GM23338 (cell line): ENCODE measurements at places on chromosomes 5 and 9. TPM values are rescaled to one million over a fixed set of nuclear protein-coding genes. Genes with fewer than 3 reads are reported as not detected.
A peak's percentile ranks its signal among the peaks of the same experiment; 100 is the strongest.

Gene TAF11L10
- not detected in 2 replicates for total RNA-seq

Gene ORM2
- total RNA-seq, result 0.76 TPM in 1 of 2 replicates, not detected in the other

Gene LCNL1
- not detected in 2 replicates for total RNA-seq

Gene RPS14
- 1,443 and 1,506 TPM in 2 replicates for total RNA-seq

Gene FAM221B
- not detected in 2 replicates for total RNA-seq

Gene DNAJA1
- 95.4 and 102 TPM in 2 replicates for total RNA-seq

Gene CFAP157
- 0.17 TPM in 1 of 2 replicates, not detected in the other for total RNA-seq

Gene F12
- total RNA-seq, result 2.6 and 2.9 TPM in 2 replicates

Gene ANKRD18B
- total RNA-seq, result 4.1 and 6.4 TPM in 2 replicates

Gene SLC6A19
- not detected in 2 replicates for total RNA-seq

Gene OLFML2A
- total RNA-seq, result 6.4 and 6.7 TPM in 2 replicates

DNA sequence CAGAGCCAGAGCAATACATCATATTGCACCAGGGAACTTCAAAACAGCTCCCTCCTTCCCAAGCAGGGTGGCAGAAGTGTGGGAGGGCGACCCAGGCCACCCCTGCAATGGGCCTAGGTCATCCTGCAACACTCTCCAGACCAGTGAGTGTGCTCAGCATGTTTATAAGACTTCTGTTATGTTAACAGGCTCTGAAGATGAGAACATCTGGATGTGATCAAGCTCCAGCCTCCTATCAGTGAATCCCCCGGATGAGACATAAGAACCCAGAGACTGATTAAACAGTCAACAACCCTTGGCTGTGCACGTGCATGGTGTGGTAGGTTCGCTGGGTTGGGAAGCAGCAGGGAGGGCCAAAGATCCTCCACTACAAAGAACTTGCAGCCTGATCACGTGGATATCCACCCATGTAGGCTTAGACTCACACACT lies 63.3 kb downstream of the ABCA1 start:
- DNase-seq, result no peak

DNA sequence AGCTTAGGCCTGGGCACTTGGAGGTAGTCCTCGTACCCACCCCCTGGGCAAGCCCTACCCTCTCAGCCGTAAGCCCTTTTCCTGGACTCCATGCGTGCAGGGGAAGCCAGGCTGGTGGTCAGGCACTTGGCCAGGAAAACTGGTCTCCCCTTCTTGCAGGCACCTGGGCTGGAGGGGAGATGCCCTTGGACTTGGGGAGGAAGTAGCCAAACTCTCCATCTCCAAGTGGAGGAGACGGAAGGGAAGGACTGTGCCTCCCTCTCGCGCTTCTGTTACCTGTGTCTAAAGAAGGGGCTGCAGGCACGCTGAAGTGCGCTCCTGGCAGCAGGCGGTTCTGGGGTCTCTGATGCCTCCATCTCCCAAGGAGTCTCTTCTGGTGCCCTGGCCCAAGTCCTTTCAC lies 283.9 kb downstream of the PBX3 start:
- no peak for DNase-seq

- DNase-seq, result no peak
Observed at GRCh38 chr5:45800331-45800730, 104.2 kb upstream of the HCN1 start.

- DNase-seq, result no peak
Observed at GRCh38 chr9:136907011-136907914, 20.9 kb downstream of the TRAF2 start.

- peak; percentile 96 for DNase-seq
Observed at GRCh38 chr5:43008363-43009153, 31.6 kb downstream of the ANXA2R start.

DNA sequence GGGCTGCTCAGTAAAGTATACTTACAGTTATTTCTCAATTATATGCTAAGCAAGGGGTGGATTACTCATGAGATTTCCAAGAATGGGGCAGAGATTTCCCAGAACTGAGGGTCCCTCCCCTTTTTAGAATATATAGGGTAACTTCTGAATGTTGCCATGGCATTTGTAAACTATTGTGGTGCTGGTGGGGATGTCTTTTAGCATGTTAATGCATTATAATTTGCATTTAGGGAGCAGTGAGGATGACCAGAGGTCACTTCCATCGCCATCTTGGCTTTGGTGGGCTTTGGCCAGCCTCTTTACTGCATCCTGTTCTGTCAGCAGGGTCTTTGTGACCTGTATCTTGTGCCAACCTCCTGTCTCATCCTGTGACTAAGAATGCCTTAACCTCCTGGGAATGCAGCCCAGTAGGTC lies 35.5 kb downstream of the TTC1 start:
- peak; percentile 86 for DNase-seq

- DNase-seq, result no peak
Observed at GRCh38 chr5:30894811-30895210, 298.7 kb upstream of the CDH6 start.

GRCh38 chr9:437574-438001 lies 222.9 kb downstream of the DOCK8 start:
- DNase-seq, result no peak

DNA sequence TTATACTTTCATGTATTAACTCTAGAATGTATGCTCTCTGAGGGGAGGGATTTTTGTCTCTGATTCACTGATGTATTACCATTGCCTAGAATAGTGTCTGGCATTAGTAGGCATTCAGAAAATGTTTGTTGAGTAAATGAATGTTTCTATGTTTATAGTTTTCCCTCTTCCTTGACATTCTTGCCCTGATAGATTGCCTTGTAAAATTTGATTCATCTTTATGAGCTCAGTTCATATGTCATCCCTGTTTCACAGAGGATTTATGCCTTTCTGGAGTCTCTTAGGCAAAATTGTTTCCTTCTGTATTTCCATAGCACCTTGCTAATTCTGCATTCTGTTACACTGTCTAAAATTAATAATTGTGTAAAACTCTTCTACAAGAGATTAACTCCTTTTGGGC lies 72.3 kb downstream of the RASA1 start:
- no peak for DNase-seq

DNA sequence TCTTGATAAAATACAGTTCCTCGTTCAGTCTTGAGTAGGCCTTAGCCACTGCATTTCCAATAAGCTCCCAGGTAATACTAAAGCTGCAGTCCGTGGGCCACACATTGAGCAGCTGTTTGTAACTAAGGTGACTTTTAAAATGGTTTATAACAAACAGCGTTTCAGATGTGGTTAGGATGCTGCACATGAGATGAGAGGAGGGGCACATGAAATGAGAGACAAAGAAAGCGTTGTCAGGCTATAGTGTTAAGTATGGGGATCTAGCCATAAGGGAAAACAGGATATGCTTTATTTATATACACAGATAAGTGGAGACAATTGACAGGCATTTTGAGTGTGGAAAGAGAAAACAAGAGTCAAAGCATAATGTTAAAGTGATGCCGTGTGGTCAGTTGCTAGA lies 89.9 kb downstream of the PAM start:
- no peak for DNase-seq

- no peak for DNase-seq
Observed at GRCh38 chr9:127970401-127971313, 10.1 kb downstream of the EEIG1 start.

DNA sequence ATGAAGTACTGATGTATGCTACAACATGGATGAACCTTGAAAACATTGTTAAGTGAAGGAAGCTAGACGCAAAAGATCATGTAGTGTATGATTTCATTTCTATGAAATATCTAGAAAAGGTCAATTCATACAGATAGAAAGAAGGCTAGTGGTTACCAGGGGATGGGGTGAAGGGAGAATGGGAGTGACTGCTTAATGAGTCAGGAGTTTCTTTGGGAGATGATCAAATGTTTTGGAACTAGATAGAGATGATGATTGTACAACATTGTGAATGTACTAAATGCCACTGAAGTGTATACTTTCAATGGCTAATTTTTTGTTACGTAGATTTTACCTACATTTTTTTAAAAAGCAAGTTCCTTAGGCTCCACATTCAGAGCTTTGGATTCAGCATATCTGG lies 14.9 kb upstream of the DELE1 start:
- no peak for DNase-seq

DNA sequence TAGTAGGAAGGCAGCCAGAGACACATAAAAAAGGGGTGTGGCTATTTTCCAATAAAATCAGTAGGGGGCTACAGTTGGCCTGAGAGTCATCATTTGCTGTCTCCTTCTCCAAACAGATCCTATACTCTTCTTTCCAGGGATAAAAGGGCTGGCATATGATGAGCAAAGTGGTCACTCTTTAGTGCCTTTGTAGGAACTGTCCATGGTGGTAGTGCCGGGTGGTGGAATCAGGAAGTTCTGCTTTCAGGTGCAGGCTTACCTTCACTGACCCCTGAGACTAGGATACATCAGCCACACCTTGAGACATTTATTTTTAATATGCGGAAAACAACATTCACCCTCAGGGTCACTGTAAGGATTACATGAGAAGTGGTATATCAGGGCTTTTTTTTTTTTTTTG lies 80.8 kb downstream of the ASTN2 start:
- peak; percentile 42 for DNase-seq

- no peak for DNase-seq
Observed at GRCh38 chr5:14463629-14464028, 118.0 kb upstream of the OTULINL start.

GRCh38 chr5:148748702-148749392 lies 77.6 kb upstream of the ADRB2 start:
- DNase-seq, result no peak

DNA sequence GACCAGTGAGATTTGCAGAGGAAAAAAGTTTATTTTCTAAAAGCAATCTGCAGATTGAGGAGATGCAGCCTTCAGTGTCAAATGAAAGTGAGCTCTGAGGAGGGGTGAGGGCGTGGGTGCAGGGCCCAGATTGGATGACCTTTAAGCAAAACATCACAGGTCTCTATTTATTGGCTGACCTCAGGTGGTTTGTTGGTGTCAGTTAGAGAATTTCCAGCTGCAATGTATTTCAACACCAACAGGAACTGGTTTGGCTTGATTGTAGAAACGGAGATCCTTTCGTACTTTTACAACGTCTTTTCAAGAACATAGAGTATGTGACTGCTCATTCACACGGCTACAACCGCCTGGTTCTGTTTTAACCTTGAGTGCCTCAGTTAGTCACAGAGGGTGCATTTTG lies 1069.1 kb downstream of the EFNA5 start:
- DNase-seq, result peak; percentile 13

- no peak for DNase-seq
Observed at GRCh38 chr9:115333277-115334070, 215.5 kb upstream of the TNC start.

DNA sequence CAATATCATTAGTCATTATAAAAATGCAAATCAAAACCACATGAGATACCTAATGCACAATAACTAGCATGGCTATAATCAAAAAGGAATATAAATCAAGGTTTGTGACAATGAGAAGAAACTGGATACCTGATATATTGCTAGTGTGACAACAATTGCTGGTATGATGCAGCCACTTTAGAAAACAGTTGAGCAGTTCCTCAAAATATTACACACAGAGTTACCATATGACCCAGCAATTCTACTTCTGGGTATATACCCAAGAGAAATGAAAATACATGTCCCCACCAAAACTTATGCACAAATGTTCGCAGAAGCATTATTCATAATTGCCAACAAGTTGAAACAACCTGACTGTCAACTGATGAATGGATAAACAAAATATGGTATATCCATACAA lies 339.7 kb upstream of the POU5F2 start:
- DNase-seq, result no peak

GRCh38 chr9:98523231-98523901 lies 185.4 kb downstream of the GABBR2 start:
- DNase-seq, result peak; percentile 64

- no peak for DNase-seq
Observed at GRCh38 chr5:163033656-163034055, 403.7 kb upstream of the CCNG1 start.

DNA sequence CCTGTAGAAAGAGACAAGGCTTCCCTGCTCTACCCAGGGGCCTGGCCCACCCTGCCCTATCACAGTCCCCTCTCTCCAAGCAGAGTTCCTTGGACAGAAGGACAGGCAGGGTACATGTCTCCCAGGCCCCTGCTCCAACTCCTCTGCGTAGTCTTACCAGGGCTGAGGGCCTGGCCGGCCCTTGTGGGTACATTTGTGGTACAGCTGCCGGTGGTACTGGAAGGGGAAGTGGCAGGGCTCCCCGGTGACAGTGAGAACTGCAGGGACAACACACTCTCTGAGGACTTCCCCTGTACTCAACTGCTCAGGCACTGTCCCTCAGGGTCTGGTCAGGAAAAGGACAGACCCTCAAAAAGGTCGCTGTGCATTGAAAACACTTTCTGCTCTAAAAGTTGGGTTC lies 3.6 kb downstream of the F12 start:
- no peak for DNase-seq

- no peak for DNase-seq
Observed at GRCh38 chr5:30458681-30459080, 734.8 kb upstream of the CDH6 start.

- peak; percentile 39 for DNase-seq
Observed at GRCh38 chr5:123367739-123368138, 55.5 kb downstream of the CEP120 start.

GRCh38 chr5:142324136-142324870 lies 518 bp downstream of the SPRY4 start:
- no peak for DNase-seq

- peak; percentile 76 for DNase-seq
Observed at GRCh38 chr9:34375901-34376595, 650 bp downstream of the MYORG start.

DNA sequence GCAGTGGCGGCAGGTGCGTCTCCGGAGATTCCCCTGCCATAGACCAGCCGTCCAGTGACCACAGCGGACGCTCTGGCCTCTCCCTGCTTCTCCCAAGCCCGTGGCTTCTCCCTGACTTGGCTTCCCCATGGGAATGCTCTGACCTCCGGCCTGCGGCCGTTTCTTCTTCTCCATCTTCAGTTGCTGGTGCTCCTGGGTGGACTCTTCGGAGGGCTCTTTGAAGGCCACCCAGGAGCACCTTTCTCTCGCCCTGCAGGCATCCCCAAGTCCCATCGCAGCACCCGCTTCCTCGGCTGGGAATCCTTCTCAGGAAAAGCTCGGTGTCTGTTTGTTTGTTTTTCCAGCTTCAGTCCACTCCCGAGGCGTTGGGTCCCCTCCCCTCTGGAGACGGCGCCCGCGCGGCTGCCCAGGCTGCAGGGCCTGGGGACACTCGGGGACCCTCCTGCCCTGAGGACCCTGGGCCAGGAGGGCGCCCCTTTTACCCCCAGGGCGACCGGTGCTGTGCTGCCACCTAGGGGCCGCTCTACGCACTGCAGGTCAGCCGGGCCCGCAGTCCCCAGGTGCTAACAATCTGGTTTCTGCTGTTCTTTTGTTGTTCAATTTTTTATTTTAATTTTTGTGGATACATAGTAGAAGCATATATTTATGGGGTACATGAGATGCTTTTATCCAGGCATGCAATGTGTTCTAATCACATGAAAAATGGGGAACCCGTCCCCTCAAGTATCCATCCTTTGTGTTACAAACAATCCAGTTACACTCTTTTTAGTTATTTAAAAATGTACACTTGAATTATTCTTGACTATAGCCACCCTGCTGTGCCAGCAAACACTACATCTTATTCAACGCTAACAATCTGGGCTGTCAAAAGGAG lies 197.9 kb upstream of the ADAMTS16 start:
- DNase-seq, result peak; percentile 45

GRCh38 chr9:23307731-23308513 lies 518.1 kb downstream of the ELAVL2 start:
- DNase-seq, result no peak

- no peak for DNase-seq
Observed at GRCh38 chr5:137152616-137153015, 346.5 kb downstream of the SPOCK1 start.
